NCI-H1417 (cell line): ENCODE measurements at places on chromosomes 4 and X.

- DNase-seq, result no peak
Observed at GRCh38 chrX:37383313-37383712, 34.1 kb downstream of the PRRG1 start.

GRCh38 chr4:1401409-1402020, 4.7 kb downstream of the NKX1-1 start:
- DNase-seq, result no peak

DNA sequence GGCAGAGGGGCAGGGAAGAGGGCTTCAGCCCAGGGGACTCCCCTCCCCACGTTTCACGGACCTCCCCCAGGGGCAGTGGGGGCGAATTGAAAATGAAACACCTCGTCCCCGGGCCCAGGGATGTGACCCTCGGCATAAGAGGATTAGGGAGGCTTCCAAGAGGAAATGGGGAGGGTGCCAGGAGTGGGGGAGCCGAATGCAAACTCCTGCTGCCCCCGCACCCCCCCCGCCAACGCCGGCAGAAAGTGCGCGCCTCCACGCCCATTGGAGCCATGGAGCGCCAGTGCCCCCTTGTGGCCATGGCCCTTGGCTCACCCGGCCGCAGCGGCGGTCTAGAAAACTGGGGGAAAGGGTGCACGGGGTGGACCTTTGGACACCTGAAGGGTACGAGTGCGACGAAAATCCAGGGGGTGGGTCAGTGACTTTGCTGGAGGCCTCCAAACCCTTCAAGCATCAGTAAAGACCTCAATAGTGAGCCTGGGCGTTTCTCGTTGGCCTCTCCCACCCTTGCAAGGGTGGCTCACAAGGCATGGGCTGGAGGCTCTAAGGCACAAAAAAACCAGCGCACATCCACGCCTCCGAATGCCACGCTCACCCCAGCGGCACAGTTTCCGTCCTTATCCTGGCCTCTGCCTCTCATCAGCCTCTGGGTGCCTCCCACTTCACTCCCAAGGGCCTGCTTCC, 120.8 kb upstream of the PJA1 start:
- peak; percentile 3 for DNase-seq

DNA sequence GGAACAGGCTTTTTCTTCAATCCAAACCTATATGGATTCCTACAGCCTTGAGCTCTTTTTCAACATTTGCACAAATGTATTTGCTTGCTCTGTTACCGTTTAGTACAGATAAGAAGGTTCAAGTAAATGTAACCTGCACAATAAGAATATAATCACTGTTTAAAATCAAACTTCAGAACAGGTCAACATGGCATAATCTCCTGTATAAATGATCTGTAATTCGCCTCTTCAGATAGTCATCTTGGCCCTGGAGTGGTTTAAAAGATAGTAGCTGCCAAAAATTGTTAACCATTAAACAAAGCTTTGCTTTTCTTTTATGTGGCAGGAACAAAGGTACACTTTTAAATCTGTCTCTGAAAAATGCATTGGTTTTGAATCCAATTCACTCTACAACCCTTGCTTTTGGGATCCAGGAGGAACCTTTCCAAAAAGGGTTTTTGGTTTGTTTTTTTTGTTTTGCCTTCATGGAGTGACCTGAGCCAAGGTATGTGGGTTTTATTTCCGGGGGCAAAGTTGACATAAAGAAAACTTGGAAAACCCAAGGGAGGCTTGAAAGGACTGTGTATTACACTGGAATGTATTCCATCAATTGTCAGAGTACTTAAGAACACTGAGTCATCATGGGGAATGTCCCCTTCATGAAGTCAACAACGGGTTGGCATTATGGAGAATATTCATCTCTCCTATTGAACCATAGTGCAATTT, 210.4 kb upstream of the HCCS start:
- DNase-seq, result no peak

DNA sequence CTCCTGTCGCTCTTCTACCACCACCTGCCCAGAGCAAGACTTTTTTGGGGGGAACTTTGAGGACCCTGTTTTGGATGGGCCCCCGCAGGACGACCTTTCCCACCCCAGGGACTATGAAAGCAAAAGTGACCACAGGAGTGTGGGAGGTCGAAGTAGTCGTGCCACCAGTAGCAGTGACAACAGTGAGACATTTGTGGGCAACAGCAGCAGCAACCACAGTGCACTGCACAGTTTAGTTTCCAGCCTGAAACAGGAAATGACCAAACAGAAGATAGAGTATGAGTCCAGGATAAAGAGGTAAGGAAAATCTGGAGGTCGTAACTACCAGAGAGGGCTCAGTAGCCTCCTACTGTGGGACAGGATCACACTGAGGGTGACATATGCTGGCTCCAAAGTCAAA, 364.5 kb downstream of the MAPK10 start:
- DNase-seq, result no peak

- DNase-seq, result no peak
Observed at GRCh38 chrX:12790885-12791256, 341 bp upstream of the PRPS2 start.

GRCh38 chr4:60743654-60744053, 456.5 kb upstream of the ADGRL3 start:
- DNase-seq, result no peak

- DNase-seq, result no peak
Observed at GRCh38 chr4:122712782-122713181, 19.7 kb upstream of the BBS12 start.

DNA sequence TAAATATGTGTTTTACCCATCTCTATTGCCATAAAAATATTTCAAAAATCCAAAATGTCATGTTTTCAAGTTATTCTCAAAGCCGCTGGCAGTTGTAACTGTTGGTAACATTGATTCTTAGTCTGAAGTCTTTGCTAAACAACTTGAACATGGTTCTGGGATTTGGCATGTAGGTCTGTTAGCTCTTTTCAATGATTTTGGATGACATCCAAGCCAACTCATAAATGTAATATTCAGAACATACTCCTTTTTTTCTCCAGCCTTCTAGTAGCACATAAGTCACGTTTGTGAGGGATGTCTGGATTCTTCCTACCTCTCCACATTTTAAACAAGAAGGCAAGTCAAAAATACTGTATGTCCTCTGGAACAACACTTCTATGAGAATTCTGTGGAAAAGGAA, 305.3 kb downstream of the PRR32 start:
- no peak for DNase-seq

- DNase-seq, result no peak
Observed at GRCh38 chr4:111991797-111992196, 153.5 kb upstream of the FAM241A start.

DNA sequence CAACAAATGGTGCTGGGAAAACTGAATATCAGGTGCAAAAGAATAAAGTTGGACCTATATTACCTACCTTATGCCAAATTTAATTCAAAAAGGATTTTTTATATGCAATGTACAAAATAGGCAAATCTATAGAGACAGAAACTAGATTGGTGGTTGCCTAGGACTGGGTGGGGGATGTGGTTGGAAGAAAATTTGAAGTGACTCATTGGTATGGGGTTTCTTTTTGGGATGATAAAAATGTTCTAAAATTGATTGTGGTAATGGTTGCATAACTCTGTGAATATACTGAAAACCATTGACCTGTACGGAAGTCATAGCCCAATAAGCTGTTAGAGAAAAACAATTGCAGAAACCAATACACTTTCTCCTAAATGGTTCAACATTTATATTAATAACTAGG, 72.1 kb downstream of the COL4A5 start:
- no peak for DNase-seq

- no peak for DNase-seq
Observed at GRCh38 chrX:3216581-3217180, 129.8 kb downstream of the MXRA5 start.

GRCh38 chrX:40727581-40728252, 7.6 kb downstream of the MED14 start:
- no peak for DNase-seq

DNA sequence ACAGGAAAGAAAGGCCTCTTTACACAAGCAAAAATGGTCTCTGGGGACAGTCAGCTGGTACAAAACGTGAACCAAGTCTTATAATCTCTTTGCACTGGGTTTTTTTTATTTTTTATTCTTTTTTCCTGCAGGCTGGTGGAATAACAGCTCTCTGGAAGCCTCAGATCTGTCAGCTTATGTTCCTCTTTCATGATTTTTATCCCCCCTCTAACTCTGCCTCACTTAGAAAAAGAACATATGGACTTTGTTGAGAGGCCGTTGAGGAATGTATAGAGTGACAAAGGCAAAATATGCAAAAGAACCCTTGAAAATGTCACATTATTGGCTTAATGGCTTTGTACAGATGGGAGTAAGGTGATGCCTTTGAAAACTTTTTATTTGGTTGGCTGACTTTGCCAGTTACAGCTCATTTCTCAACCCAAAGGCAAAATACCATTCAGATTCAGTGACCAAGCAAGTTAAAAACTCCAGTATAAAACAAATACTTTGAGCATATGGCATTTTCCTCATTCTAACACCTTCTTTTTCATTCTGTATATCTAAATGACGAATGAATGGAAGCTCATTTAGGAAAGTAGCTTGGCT, 111.1 kb downstream of the RNF150 start:
- DNase-seq, result no peak

GRCh38 chr4:48175806-48176205, 41.8 kb upstream of the TXK start:
- no peak for DNase-seq

GRCh38 chrX:68175562-68175961, 257.7 kb downstream of the OPHN1 start:
- DNase-seq, result no peak

DNA sequence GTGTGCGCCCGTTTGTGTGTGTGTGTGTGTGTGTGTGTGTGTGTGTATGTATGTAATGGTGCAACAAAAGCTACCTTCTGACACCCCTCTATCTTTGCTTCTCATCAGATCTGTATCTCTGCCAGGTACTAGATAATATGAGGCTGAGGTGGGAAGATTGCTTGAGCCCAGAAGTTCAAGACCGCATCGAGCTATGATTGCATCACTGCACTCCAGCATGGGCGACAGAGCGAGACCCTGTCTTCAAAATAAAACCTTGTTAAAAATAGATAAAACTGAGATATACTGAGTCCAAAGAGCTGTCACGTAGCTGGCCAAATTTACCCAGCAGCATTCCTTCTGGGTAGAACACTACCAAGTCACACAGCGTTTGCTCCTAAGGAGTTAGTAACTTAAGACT, 18.4 kb downstream of the NLGN4X start:
- DNase-seq, result no peak

DNA sequence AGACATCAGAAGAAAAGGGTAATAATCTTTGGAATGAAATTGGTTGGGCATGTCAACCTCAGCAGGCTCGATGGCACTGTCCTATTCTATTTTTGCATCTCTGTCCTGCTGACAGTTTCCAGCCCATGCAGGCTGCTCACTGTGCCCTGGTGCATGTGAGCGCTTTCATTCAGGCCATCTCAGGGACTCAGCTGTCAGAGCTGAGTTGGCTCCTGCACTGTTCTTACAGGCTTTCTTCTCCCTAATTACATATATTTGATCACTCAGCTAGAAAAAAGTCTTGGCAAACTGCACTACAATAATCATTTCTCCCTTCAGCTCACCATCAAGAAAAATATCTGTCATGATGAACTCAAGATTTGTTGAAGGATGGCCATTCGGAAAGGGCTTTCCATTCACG, 84.7 kb downstream of the RASL11B start:
- DNase-seq, result no peak

DNA sequence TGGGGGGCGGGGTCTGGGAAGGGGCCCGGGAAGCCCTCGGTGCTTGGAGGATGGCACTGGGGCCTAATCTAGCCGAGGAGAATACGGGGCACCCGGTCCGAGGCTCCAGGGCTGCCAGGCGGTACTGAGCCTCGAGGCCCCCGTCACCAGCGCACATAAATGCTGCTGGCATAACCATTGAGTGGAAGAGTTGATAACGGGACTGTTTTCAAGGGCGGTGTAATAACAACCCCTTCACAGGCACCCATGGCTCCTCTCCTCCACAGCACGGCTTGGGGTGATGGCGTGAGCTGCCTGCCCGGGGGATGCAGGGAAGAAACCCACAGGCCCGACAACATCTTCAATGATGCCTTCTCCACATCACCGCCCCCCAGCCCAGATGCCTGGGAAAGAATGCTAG, 130.7 kb downstream of the FAM53A start:
- no peak for DNase-seq

- no peak for DNase-seq
Observed at GRCh38 chrX:139892512-139892911, 40.3 kb downstream of the ATP11C start.
